ENCODE measurements at places on chromosomes 5 and 9. TPM values are rescaled to one million over a fixed set of nuclear protein-coding genes. Genes with fewer than 3 reads are reported as not detected.

The ARID3C gene
- polyA plus RNA-seq = 0.07 TPM

The CDKN2B-AS1 gene
- polyA plus RNA-seq = 1.2 TPM

The SPIN1 gene
- 41.0 TPM for polyA plus RNA-seq

- no peaks in the 10 kb centered on the region for H3K36me3 ChIP-seq
- DNase-seq = no peak
- H3K27me3 ChIP-seq = no peaks in the 10 kb centered on the region
- no peak overlapping the region for H3K27ac ChIP-seq
- H3K4me3 ChIP-seq = no peak overlapping the region
Measured at GRCh38 chr5:132103969-132104391, 30.4 kb downstream of the CSF2 start.

DNA sequence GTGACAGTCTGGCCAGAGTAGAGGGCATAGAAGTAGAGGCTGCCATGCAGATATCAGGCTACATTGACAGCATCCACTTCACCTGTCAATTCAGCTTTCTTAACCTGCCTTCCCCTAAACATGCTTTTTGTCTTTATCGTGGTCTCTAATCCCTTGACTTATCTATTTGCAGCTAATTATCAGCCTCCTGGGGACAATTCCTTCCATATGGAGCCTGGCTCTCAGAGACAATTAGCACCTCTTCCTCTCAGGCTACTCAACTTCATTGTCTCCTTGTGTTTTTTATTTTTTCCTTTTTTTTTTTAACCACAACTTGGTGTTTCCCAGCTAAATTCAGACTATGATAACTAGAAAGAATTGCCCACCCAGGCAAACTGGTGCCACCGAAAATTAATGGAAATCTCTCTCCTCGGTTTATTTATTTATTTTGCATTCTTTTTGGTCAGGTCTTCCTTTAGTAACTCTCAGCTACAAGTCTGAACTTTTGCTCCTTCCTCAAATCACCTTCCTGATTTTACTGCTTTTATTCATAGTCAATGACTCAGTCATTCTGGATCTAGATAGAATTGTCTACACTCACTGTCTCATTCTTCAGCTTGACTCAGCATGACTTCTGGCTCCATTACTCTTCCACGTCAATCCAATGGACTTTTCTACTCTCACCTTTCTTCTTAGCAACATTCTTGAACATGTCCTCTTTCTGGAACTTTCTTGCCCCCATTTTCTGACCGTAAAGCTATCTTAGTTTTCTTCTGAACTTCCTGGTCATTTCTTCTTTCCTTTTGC lies 63.0 kb upstream of the BASP1 start:
- H3K27ac ChIP-seq = no peak overlapping the region
- no peak overlapping the region for H3K4me3 ChIP-seq
- no peaks in the 10 kb centered on the region for H3K4me1 ChIP-seq
- DNase-seq = no peak
- H3K36me3 ChIP-seq = no peaks in the 10 kb centered on the region

DNA sequence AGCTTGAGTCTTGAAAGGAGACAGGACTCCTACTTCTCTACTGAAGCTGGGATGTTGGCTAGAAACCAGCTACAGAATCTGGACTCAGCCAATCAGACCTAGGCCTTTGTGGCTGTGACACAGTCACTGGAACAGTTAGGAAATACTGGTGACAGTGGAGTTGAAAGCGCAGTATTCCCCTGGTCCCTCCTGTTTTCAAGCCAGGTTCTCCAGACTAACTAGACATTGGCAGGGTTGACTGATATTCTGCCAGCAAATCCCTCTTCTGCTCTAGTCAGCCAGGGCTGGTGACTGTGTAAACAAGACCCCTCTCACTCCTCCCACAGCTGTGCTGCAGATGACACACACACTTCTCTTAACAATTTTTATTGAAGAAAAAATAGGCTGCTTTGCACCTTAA lies 8.7 kb downstream of the SHROOM1 start:
- H3K27me3 ChIP-seq = peaks cover 85% of the 10 kb centered on the region

GRCh38 chr5:10474521-10475075 lies 32.9 kb downstream of the ROPN1L start:
- H3K4me3 ChIP-seq = no peak overlapping the region
- H3K4me1 ChIP-seq = no peaks in the 10 kb centered on the region
- H3K27ac ChIP-seq = peak overlapping the region; percentile 20
- DNase-seq = no peak
- no peaks in the 10 kb centered on the region for H3K27me3 ChIP-seq
- no peaks in the 10 kb centered on the region for H3K36me3 ChIP-seq

- H3K4me3 ChIP-seq = no peak overlapping the region
- no peak for DNase-seq
- no peaks in the 10 kb centered on the region for H3K27me3 ChIP-seq
- H3K4me1 ChIP-seq = no peaks in the 10 kb centered on the region
- no peaks in the 10 kb centered on the region for H3K36me3 ChIP-seq
Measured at GRCh38 chr5:107456281-107456715, 214.4 kb downstream of the EFNA5 start.

DNA sequence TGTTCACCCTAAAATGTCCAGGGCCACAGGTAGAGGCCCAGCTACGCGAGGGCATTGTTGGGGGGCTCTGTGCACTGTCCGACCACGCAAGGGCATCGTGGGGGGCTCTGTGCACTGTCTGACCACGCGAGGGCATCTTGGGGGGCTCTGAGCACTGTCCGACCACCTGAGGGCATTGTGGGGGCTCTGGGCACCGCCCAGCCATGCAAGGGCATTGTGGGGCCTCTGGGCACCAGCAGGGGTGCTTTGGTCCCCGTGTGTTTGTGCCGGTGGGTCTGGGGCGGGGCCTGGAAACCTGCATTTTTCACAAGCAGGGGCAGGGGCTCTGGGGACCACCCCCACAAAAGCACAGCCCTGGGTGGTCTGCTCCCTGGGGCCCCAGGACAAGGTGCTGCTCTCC lies 41.5 kb upstream of the RXRA start:
- no peak overlapping the region for H3K27ac ChIP-seq
- no peaks in the 10 kb centered on the region for H3K36me3 ChIP-seq
- peaks cover 6% of the 10 kb centered on the region for H3K4me1 ChIP-seq
- H3K27me3 ChIP-seq = no peaks in the 10 kb centered on the region
- no peak for DNase-seq

GRCh38 chr9:129542741-129543140 lies 78.2 kb downstream of the C9orf50 start:
- no peak overlapping the region for H3K4me3 ChIP-seq
- no peak for DNase-seq
- H3K27me3 ChIP-seq = peaks cover 4% of the 10 kb centered on the region

GRCh38 chr5:123709422-123709821 lies 197.4 kb downstream of the CSNK1G3 start:
- DNase-seq = no peak
- no peak overlapping the region for H3K27ac ChIP-seq
- no peaks in the 10 kb centered on the region for H3K27me3 ChIP-seq
- no peaks in the 10 kb centered on the region for H3K36me3 ChIP-seq

GRCh38 chr5:14834584-14835550 lies 36.7 kb downstream of the ANKH start:
- H3K36me3 ChIP-seq = no peaks in the 10 kb centered on the region
- no peak overlapping the region for H3K27ac ChIP-seq
- no peaks in the 10 kb centered on the region for H3K27me3 ChIP-seq
- no peak overlapping the region for H3K4me3 ChIP-seq
- no peak for DNase-seq
